ENCODE measurements at places on chromosomes 12 and 14. TPM values are rescaled to one million over a fixed set of nuclear protein-coding genes. Genes with fewer than 3 reads are reported as not detected.

CDCA4 gene
- total RNA-seq, result 20.9 TPM

SSPN gene
- 2.7 TPM for total RNA-seq

FAR2 gene
- 27.6 TPM for total RNA-seq

CYP46A1 gene
- total RNA-seq, result 0.37 TPM

PMCH gene
- not detected for total RNA-seq

TGM1 gene
- 1.1 TPM for total RNA-seq

ESRRB gene
- not detected for total RNA-seq

FBRSL1 gene
- 3.3 TPM for total RNA-seq

HOXC9 gene
- total RNA-seq, result 2.9 TPM

TEX22 gene
- 0.20 TPM for total RNA-seq

PROX2 gene
- total RNA-seq, result not detected

ACVRL1 gene
- total RNA-seq, result 201 TPM

LPAR5 gene
- not detected for total RNA-seq

FBLN5 gene
- 34.2 TPM for total RNA-seq

Data from subcutaneous preadipocyte (primary cell).